ENCODE measurements at places on chromosomes 6 and 20.

GRCh38 chr6:136673571-136673970, 118.7 kb downstream of the MAP3K5 start:
- no peak for DNase-seq

GRCh38 chr6:8829296-8829695, 394.0 kb upstream of the SLC35B3 start:
- no peak for DNase-seq

DNA sequence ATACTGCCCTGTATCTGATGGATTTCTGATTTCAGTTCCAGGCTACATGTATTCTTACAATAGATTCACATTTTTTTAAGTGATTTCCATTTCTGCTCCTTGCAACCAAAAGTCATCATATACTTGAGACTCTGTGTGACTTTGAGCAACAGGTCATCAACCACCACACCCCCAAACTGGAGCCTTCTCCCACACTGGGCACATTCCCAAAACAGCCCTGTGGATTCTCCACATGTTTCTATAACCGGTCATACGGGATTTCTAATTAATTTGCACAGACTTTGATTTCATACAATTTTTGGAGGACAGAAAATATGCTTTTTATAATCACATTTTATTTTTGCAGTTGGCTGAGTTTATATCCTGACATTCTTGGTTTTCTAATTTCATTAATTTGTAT, 317.2 kb upstream of the ID4 start:
- no peak for DNase-seq

GRCh38 chr20:63573647-63574131, 350 bp downstream of the HELZ2 start:
- DNase-seq, result peak; percentile 17

DNA sequence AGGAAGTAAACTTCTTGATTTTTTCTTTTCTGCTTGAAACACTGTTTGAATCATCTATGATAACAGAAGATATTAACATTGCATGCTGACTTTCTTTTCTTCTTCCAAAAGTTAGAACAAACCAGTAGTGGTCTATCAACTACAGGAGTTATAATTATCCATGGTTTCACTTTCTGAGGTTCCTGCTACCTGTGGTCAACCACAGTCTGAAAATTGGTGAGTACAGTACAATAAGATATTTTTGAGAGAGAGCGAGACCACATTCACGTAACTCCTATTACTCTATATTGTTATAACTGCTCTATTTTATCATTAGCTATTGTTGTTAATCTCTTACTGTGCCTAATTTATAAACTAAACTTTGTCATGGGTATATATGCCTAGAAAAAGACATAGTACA, 86.1 kb downstream of the MAP7 start:
- no peak for DNase-seq

- DNase-seq, result no peak
Measured at GRCh38 chr6:108383981-108384380, 89.1 kb downstream of the AFG1L start.

DNA sequence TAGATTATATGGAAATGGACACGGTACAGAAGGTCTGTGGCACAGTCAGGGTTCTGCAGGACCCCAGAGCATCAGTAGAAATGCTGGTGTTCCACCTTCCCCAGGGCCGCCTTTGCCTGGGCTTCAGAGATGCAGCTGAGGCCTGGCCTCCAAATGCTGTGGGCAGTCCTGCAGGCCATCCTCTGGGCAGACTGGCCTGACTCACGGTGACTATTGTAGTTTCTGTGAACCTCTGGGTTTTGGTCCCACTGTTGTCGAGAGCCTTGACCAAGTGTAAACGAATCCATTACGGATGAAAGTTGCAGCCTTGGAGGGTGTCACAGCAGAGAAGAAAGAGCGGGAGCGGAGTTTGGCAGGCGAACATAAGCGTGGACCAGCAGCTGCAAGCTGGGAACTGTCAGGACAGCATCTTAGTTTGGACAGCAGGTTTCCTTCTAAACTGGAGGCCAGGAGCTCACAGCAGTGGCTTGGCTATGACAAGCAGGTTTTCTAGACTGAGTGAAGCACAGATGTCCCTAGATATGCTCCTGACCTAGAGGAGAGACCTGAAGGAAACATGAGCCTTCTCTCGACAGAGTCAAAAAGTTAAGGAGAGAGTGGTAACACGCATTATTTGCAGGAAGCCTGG, 46.2 kb upstream of the BCLAF1 start:
- DNase-seq, result no peak

DNA sequence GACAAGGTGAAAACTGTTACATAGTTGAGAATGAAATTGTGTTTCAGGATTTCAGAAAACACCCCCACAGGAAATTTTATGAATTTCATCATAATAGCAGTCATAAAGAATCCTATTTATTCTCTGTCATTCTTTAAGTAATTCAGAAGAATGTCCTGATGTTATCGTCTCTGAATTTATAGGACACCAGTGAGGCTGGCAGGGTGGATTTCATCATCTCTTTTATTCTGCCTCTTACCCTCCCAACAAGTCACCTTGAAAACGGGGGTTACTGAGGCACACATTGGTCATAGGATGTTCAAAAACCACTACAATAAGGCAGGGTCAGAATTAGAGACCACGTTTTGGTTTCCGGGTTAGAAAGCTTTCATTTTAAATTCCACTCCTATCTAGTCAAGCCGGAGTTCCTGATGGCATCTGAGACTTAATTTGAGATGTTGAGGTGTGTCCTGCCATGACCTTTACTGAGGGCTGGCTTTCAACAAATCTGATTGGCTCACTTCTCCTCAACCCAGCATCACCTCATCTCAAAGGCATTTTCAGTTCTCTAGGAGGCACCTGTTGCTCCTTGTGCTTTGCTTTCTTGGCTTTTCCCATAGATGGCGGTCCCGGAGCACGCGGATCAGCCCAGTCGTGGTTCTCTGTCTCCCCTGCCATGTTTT, 230.6 kb upstream of the SUPT3H start:
- DNase-seq, result no peak

DNA sequence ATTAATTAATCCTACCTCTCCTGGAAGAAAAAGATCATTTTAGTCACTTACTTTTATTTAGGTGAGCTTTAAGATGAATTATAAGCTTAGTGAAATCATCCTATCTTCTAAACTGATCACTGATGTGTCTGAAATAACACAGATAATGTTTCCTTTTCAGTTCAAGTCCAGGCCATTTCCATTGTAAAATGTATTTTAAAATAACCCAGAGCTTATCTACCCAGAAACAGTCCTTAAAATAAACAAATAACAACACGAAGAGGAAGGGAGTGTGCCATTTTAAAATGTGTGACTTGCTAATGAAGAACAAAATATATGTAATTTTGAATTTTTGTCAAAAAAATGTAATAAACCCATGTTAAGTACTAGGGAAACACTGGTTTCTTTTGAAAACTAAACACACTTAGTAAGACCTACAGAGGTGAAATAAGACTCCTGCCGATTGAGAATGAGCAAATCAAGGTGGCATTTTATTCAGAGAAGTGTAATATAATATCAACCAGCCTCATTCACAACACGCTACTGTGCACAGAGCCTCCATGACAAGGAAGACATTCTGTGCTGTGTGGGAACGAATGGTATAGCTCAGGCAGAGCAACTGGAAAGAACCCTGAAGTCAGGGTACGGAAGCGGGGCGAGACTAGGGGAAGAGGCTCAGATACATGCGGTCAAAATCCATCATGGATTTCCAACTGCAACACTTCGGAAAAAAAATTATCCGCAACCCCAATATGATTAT, 7.7 kb downstream of the LRP11 start:
- DNase-seq, result no peak

DNA sequence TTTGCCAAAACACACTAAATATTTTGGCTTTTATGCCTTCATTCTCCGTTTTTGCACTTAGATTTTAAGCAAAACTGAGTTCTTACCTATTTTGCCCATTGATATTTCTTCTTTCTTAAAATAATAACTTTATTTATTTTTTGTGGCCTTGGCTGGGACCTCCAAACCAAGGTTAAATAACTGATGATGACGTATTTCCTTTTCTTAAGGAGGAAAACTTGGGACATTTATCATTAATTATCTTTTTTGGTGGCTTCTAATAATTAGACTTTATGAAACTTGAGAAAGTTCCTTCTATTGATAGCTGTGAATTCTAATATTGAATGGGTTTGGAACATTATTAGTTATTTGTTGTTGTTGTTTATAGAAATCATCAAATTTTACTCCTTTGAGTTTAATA, 154.5 kb downstream of the ADGB start:
- no peak for DNase-seq

DNA sequence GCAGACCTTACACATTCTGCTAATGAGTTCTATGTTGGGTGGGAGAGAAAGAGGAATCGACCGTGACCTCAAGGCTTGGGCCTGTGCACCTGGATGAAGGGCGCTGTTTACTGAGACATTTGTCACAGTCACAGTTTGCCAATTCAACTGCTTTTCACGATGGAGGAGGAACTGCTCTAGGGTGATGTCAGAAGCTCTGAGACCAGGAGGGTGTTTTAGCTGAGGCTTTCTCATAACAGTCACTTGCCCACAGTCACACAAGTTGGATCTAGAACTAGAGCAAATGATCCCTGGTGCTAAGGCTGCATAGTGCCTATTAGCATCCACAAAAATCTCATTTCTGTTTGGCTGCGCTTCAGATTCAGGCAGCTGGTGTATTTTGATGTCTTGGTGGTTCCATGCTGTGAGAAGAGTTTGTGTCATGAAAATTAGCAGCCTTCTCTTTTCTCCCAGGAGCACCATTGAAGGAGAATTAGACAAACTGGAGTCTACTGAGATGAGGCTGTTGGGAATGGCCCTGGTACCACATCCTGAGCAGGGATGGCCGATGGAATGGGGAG, 83.3 kb upstream of the TGM3 start:
- DNase-seq, result no peak

DNA sequence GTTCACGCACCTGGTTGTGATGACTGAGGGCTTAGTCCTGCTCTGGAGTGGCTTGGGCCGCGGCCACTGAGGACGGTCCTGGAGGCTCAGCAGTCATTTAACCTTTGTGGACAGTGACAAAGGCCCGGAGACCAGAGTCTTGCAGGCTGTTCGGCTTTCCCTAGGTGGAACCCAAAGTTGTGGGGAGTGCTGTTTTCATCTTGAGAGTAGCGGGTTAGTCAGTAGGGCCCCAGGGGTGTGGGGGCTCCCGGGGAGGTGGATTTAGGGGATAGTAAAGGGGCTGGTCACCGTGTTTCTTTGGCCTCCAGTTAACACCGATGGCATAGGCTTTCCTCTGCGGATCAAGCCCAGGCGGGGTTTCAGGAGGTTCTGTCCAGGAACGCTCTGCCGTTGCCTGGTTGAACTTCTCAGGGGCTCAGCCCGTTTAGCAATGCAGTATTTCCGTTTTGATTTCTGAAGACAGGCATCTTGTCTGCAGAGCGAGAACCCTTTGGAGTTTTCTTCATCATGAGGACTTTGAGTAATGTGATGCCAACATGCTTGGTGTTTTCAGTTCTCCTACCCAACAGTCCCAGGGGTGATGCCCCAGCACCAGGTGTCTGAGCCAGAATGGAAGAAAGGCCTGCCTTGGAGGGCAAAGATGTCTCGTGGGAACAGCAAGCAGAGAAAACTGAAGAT, 31.8 kb downstream of the ZNF831 start:
- no peak for DNase-seq

GRCh38 chr20:22414305-22414742, 170.0 kb downstream of the FOXA2 start:
- no peak for DNase-seq

GRCh38 chr6:82711105-82711827, 347.6 kb downstream of the TPBG start:
- DNase-seq, result no peak

- DNase-seq, result peak; percentile 33
Measured at GRCh38 chr20:31835977-31836852, 9.2 kb downstream of the FOXS1 start.

- DNase-seq, result no peak
Measured at GRCh38 chr6:99016355-99016754, 68.6 kb upstream of the FBXL4 start.

GRCh38 chr20:667351-668034, 8.1 kb downstream of the SCRT2 start:
- DNase-seq, result peak; percentile 61

- DNase-seq, result no peak
Measured at GRCh38 chr6:56488281-56488680, 154.4 kb downstream of the DST start.

- no peak for DNase-seq
Measured at GRCh38 chr6:137160763-137161162, 12.7 kb downstream of the IL22RA2 start.

- no peak for DNase-seq
Measured at GRCh38 chr6:134002821-134003220, 49.6 kb downstream of the SLC2A12 start.

DNA sequence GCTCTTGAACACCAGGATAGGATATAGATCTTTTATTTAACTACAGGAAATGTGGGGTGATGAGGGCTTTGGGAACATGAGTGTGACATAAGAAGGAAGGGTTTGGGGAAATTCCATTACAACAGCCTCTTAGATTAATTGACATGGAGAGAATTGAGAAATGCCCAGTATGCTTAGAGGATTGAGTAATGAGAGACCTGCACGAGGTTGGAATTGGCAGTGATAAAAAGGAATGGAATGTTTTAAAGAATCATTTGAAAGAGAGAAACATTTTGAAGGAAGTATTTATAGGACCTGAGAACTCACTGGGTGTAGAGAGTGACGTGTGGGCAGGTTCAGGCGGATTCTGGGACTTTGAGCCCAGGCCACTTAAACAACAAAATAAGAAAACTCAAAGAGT, 227.0 kb downstream of the BMP2 start:
- no peak for DNase-seq

GRCh38 chr6:98323605-98324004, 510.8 kb upstream of the POU3F2 start:
- DNase-seq, result no peak

DNA sequence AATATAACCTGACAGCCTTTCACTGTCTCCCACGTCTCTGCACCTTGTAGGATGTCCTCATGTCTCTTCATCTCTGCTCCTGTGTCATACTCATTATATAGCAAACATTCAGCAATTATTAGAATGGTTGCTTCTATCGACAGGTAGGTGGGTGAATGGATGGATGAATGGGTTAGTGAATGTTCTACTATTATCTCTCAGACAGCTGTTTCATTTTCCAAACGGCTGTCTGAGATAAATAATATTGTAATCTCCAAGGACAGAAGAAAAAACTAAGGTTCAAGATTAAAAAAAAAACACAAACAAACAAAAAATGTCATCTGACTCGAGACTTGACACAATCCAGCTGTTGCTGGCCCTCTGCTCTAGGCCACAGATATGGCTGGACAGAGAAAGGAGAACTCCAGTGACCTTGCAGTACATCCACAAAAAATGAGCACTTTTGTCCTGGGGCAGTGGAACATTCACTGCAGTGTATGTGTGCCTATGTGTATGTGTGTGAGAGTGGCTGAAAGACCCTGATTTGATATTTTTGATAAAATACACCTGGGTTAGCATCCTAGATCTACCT, 2.1 kb downstream of the HNF4A start:
- no peak for DNase-seq
